ENCODE measurements at places on chromosomes 4 and X.

DNA sequence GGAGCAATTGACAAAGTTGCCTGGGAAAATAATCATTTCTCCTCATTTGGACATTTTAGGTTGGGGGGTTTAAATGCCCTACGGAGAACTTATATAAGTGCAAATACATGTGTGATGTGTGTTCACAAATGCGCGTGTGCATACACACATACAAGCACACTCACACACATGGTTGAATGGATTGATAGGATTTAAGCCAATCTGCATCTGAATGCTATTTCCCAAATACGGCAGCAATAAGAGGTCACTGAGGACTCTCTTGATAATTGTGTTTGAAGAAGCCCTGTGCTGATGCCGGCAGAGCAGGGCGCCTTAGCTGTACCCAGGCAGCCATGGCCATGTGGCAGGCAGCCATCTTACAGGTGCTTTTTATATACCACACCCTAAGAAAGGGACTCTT, 165.3 kb upstream of the LEF1 start:
- no peak for DNase-seq

DNA sequence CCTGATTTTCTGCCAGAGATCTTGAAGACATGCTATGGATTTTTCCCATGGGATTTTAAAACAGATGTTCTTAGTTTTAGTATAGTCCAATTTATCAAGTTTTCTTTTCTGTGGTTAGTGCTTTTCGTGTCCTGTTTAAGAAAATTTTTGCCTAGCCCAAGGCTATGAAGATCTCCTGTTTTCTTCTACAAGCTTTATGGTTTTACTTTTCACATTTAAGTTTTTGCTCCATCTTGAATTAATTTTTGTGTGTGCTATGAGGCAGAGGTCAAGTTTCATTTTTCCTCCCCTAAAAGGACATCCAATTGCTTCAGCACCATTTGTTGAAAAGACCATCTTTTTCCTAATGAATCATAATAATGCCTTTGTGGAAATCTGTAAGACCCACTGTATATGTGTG, 65.6 kb downstream of the POLR2B start:
- DNase-seq: no peak

DNA sequence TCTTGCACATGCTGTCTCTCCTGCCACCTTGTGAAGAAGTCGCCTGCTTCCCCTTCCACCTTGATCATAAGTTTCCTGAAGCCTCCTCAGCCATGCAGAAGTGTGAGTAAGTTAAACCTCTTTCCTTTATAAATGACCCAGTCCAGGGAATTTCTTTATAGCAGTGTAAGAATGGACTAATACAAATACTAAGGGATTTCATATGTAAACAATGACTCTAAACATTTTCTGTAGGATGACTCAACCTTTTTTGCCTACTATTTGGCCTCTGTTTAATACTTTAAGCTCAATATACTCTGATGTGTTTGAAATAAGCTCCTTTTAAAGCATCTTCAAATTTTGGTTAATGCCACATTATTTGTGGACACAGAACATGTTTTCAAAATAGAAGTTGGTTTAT, 813.5 kb upstream of the SLIT2 start:
- no peak for DNase-seq

DNA sequence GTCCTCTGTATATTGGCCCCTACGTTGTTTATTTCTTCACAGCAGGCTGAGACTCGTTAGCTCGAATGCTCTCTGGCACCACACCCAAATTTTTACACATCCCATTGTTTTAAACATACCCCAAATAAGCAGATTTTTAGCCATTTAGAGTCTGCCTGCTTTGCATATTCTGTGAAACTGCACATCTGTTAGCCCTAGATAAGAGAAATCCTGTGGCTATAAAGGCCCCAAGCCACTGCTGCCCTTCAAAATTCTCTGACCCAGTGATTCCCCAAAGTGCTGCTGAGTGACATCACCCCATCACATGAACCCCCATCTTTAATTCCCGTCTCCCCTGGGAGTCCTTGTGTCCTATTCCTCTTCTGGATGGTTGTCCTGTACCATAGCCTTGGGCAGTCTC, 20.8 kb downstream of the TEX13C start:
- no peak for DNase-seq

DNA sequence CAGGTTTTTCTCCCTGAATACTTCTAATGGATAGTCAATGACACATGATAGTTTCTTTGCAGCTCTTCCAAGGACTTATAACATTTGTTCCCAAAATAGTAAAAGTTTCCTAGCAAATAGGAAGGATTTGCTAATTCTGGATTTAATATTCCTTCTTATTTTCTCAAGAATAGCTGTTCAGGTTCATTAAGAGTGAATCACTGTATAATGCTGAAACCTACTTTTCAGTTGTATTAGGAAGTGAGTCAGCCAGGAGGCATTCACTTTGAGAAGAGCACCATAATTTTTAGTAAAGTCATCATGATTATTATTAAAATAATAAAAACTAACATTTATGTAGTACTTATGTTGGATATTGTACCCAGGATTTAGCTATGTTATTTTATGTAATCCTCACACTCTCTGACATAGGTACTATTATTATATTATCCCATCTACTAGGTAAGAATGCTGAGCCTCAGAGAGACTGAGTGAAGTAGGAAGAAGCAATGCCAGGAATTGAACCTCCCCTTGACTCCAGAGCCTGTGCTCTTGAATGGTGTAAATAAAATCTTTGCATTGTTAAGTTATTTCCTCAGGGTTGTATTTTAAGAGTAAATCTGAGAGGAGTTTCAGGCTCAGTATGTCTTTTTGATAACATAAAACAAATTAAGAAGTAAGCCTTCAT, 114.8 kb downstream of the REELD1 start:
- no peak for DNase-seq

- DNase-seq: no peak
Observed at GRCh38 chr4:55600640-55601039, 8.6 kb upstream of the PDCL2 start.

DNA sequence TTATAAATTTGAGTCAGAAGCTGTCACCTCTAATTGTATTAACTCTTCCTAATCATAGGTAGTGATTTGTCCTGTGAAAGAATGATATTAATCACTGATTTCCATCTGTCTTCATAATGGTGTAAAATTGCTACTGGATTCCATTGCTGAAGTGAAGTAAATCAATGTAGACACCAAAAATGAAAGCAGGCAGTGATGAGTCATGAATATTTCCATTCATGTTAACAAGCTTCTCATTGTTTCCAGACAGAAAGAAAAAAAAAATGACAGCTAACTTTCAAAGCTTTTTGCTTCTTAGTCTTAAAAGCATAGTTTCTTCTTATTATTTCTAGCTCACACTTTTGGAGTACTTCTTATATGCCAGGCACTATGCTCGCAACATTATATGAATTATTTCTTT, 21.5 kb downstream of the FAM114A1 start:
- no peak for DNase-seq

DNA sequence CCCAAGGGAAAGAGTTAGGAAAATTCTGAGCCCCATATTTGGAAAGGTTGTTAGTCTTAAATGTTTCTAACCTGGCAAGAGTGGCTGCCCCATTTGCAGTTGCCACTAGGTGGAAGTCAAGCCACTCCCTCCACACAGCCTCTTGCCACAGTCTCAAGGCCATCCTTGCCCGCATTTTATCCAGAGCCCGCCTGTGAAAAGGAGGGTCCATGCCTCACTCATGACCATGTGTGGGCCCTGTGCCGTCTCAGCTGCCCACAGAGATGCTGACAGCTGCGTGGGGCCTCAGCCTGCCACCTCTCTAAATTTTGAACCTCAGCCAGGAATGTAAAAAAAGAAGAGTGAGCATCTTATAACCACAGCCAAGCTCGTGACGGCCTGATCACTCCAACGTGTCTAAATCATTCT, 201.5 kb upstream of the FAM241A start:
- peak; percentile 19 for DNase-seq
